Choroid plexus epithelial cell (primary cell): ENCODE measurements at places on chromosomes 2 and 18.

- peak; percentile 14 for DNase-seq
These were observed 5.5 kb downstream of the RPE start for GRCh38 chr2:210007895-210008294.

- peak; percentile 97 for DNase-seq
These were observed at the start of gene CCDC150 for GRCh38 chr2:196639180-196640030. CCDC150 (plus strand) TSS chr2:196639715; CDS start chr2:196639767, 52 bp downstream.

- DNase-seq, result peak; percentile 94
These were observed 31.6 kb upstream of the CASP10 start for GRCh38 chr2:201151127-201151981.

- DNase-seq, result no peak
These were observed 1163.9 kb downstream of the DPP10 start for GRCh38 chr2:115606350-115606749.

DNA sequence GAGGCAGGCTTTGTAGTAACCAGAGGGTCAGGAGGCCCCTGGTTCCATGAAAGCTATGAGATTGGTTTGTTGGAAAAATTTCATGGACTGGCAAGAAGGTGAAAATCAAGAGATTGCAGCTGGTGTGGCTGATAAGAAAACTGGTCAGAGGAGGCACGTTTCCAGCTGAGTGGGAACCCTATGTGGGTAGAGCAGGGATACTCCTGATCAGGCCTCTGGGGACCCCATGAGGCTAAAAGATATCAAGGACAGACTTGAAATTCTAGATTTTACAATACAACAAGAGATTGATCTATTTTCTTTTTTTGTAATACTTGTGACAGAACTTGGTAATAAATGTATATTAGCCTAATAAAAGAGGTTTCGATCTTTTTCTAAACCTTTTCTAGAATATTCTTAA lies 1615.1 kb downstream of the DPP10 start:
- no peak for DNase-seq

DNA sequence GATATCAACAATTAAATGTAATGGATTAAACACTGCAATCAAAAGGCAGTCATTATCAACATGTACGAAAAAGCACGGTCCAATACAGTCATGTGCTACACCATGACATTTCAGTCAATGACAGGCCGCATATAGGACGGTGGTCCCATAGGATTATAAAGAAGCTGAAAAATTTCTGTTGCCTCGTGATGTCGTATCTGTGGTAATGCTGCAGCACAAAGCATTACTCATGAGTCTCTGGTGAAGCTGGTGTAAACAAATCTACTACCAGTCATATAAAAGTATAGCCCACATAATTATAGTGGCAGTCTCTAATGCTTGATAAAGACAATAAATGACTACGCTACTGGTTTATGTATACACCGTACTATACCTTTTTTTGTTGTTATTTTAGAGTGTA lies 58.4 kb downstream of the RABL2A start:
- DNase-seq, result peak; percentile 19

- DNase-seq, result no peak
These were observed 70.3 kb upstream of the NOSTRIN start for GRCh38 chr2:168732100-168732499.

- DNase-seq, result peak; percentile 48
These were observed 38.1 kb downstream of the AFTPH start for GRCh38 chr2:64562148-64562784.

DNA sequence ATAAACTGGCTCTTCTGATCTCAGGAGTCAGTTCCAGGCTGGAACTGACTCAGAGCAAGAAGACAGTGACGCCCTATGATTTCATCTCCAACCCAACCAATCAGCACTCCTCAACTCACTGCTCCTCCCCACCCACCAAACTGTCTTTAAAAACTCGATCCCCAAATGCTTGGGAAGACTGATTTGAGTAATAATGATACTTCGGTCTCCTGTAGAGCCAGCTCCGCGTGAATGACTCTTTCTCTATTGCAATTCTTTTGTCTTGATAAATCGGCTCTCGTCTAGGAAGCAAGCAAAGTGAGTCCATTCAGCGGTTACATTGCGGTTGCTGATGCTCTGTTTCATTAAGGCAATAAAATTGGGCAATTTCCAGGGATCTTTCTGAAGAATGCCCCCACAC lies 1025.3 kb upstream of the CNTNAP5 start:
- DNase-seq, result no peak

DNA sequence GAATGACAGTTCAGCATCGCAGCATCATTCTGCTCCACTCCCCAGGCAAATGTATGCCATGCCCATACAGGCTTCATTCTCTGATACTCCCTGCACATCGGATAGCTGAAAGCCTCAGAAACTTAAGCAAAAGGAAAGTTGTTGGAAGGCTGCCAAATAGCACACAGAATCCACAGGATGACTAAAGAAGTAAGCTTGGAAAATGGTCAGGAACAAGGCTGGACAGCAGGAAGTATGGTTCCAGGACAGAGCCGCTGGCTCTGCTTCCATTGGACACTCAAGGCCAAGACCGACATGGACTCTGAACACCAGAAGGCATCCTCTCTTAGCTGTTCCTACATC lies 256.5 kb downstream of the CDH20 start:
- peak; percentile 79 for DNase-seq

DNA sequence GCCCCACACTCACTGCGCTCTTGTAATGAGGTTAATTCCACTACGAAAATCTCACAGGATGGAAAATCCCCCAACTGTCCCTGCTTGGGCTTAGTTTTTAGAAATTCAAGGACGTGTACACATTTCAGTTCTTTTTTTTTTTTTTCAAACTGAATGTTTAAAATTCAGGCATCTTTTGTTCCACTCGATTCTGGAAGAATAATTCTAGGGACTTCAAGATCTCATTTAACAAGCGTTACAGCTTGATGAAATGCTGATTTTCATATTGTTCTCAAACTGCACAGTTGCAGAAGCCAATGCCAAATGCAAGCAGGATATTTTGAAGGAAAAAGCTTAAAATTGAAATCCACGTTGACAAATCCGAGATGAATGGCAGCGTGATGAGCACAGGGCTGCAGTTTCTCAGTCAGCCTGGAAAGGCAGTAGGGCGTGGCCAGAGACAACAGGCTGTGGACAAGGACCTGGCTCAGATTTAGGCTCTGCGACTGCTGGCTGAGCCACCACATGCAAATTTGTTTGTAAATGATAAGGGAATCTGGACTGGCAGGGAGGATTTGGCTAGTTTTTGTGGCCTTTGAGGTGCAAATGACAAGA lies 128.1 kb upstream of the MYCN start:
- DNase-seq, result no peak

DNA sequence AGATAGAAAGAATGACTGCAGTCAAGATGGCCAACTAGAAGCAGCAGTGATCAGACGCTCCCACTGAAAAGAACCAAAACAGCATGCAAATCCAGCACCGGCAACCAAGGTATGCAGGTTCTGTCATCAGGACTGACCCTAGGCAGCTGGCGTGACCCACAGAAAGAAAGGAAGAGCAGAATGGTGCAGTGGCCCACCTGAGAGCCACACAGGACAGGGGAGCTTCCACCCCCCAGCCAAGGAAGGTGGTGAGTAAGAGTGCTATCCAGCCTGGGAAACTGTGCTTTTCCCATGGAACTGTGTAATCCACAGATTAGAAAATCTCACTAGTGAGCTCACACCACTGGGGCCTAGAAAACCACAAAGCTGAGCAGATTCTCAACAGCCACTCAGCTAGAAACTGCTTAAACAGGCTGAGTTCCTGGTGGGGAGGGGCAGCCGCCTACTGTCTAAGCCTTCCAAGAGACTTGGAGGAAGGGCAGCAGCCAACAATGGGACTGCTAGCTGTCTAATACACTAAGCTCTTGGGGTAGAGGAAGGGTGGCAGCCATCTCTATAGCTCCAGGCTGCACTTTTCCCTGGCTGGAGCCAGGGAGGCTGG lies 127.9 kb downstream of the EVA1A start:
- peak; percentile 8 for DNase-seq

- no peak for DNase-seq
These were observed 11.4 kb downstream of the CRYGD start for GRCh38 chr2:208112969-208113368.

GRCh38 chr2:112623913-112624777 lies 21.6 kb upstream of the SLC20A1 start:
- DNase-seq, result peak; percentile 68

DNA sequence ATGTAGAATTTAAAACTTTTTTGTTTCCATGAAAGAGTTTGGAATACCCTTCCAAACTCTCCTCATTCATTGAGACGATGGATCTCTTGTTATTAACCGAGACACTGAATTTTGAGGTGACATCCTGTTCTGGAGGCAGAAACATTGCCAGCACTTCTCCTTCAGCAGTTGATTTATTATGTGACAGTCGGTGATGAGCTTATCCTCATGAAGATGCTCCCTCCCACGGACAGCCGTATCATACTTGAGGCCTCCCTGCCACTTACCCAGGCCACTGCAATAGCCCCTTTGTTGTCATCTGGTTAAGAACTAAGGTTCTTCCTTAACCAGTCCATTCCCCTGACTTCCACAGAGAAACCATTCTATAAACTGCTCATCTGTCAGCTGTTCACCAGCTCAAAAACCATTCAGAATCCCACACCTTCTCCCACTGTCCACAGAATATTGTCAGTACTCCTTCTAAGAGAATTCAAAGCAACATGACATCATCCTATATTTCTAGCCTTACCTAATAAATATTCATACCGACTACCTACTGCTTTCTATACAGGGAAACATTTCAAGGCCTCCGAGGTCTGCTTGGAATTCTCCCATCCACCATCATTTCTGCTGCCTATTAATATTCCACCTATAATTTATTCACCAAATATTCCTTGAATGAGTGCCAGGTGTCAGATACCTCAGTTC lies 139.0 kb upstream of the TRIB2 start:
- no peak for DNase-seq

GRCh38 chr2:75788902-75789301 lies 78.2 kb upstream of the GCFC2 start:
- no peak for DNase-seq

GRCh38 chr2:105795575-105795934 lies 50.8 kb downstream of the NCK2 start:
- DNase-seq, result no peak

DNA sequence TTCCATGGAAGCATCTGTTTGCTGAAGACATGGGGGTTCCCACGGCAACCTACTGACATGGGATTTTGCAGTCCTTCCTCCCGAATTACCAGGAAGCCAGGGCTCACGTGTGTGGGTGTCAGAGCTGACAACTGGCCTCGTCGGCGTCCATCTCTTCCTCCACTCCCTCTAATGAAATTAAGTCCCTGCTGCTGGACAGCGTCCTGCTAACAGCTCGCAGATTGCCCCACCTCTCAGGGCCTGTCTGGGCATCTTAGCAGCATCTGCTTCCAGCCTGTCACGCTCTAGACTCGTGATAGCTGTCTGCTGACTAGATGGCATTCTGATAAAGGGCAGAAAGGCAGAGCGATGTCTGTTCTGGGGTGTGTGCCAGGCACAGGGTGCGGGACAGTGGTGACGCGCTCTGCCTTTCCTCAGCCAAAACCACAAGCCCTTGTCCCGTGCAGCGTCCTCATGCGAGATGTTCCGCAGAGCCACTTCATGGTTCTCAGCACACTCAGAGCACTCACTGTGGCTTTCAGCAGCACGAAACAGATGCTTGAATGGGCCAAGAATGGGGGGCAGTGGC lies 161.1 kb downstream of the ARL4C start:
- peak; percentile 74 for DNase-seq

DNA sequence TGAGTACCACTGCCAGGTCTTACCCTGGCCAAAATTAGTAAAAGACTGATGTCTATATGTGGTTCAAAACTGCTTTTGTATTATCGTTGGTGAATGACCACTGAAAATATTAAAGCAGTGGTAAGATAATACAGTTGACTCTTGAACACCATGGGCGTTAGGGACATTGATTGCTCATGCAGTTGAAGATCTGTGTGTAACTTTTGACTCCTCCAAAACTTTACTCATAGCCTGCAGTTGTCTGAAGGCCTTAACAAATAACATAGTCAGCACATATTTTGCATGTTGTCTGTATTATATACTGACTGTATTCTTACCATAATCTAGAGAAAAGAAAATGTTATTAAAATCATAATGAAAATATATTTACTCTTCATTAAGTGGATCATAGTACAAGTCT lies 5.8 kb upstream of the ANKRD12 start:
- DNase-seq, result peak; percentile 60

- peak; percentile 77 for DNase-seq
These were observed 185.6 kb downstream of the RIT2 start for GRCh38 chr18:42929857-42930256.

GRCh38 chr2:55223958-55224760 lies 7.9 kb downstream of the CLHC1 start:
- no peak for DNase-seq

- peak; percentile 82 for DNase-seq
These were observed 140.0 kb downstream of the MEIS1 start for GRCh38 chr2:66574701-66575624.

DNA sequence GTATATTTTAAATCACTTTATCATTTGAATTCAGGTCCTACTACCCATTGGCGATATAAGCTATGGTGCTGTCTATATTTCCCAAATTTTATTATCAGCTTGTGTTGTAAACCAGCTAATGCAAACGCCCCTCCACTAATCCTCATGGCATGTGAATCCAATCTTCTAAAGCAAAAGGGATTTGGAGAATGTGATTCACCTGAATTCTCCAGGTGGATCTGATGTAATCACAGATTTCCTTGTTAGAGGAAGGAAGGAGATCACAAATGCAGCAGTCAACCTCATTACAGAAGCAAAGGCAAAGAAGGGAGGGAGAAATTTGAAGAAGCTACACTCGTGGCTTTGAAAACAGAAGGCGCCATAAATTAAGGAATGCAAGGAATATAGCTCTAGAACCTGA lies 431.1 kb upstream of the CDH19 start:
- DNase-seq, result no peak

GRCh38 chr2:173355866-173356508 lies 1.3 kb downstream of the CDCA7 start:
- DNase-seq, result no peak

DNA sequence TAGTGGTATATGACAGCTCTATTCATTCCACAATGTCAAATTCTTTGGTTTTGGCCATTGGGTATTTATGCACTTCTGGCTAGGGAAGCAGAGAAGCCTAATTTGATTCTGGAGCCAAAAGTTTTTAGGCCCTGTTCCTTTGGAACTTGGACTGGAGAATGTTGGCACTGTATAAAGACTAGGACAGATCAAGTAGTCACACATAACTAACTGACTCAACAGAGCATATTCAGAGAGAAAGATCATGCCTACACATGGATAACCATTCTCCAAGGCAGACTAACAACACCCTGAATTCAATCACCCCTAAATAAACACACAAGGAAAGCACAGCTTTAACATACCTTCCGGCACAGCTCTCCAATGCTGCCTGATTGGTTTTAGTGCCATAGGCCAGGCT lies 62.9 kb downstream of the ARHGAP15 start:
- no peak for DNase-seq

GRCh38 chr2:69704446-69704845 lies 37.5 kb upstream of the ANXA4 start:
- DNase-seq, result peak; percentile 29

DNA sequence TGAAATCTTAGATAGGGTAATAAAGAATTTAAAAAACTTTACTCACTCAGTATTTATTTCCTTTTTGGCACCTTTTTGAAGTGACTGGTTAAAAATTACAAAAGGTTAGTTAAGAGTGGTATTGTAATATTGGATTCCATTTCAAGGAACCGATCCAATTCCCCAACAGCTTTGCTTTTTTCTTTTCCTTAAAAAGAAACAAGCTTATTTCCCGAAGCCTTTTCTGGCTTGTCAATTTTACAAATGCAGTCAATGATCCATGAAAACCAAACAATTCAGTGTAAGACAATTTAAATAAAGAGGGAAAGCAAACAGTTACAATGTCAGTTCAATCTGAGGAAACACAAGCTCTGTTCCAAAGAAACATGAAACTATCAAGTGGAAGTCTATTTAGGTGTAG lies 200.2 kb downstream of the RIT2 start:
- DNase-seq, result no peak
